ENCODE measurements at places on chromosomes 6 and 20.
A peak's percentile ranks its signal among the peaks of the same experiment; 100 is the strongest.

DNA sequence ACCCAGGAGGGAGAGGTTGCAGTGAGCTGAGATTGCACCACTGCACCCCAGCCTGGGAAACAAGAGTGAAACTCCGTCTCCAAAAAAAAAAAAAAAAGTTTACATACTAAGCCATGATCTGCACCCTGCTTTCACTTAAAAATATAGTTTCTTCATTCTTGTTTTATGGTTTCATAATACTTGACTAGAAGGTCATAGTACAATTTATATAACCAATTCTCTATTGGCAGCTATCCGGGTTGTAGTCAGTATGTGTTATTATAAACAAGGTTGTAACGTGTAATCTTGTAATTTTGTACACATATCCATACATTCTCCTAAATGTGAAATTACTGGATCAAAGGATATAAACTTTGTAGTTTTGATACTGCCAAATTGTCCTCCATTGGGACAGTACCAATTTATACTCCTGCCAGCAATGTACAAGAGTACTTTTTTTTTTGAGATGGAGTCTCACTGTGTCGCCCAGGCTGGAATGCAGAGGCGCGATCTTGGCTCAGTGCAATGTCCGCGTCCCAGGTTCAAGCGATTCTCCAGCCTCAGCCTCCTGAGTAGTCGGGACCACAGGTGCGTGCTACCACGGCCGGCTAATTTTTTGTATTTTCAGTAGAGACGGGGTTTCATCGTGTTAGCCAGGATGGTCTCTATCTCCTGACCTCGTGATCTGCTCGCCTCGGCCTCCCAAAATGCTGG, 144.8 kb downstream of the GJA10 start:
- DNase-seq = no peak

GRCh38 chr6:150967910-150968309, 102.4 kb downstream of the MTHFD1L start:
- DNase-seq = no peak

GRCh38 chr6:47064274-47064673, 22.1 kb upstream of the ADGRF1 start:
- DNase-seq = no peak

GRCh38 chr6:56241124-56241802, 6.1 kb downstream of the COL21A1 start:
- DNase-seq = no peak

DNA sequence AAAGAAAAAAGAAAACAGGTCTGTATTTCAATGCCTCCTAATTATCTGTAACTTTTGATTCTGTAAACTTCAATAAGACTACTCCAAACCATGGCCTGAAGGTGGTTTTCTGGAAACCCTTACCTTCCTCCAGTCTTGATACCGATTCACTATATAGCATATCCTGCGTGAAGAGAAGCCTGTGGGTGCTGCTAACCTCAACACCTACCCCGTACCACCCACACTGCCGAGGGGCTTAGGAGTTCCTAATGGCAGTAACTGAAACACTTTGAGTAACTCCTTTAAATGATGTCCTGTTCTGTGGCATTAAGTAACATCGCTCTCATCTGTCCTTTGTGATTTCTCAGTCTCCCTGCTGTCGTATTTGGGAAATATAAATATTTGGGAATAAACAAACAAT, 104.5 kb upstream of the CARMIL1 start:
- DNase-seq = no peak

- no peak for DNase-seq
Observed at GRCh38 chr6:154329350-154330170, 27.0 kb downstream of the IPCEF1 start.

- DNase-seq = no peak
Observed at GRCh38 chr20:39533858-39534257, 571.7 kb downstream of the DHX35 start.

DNA sequence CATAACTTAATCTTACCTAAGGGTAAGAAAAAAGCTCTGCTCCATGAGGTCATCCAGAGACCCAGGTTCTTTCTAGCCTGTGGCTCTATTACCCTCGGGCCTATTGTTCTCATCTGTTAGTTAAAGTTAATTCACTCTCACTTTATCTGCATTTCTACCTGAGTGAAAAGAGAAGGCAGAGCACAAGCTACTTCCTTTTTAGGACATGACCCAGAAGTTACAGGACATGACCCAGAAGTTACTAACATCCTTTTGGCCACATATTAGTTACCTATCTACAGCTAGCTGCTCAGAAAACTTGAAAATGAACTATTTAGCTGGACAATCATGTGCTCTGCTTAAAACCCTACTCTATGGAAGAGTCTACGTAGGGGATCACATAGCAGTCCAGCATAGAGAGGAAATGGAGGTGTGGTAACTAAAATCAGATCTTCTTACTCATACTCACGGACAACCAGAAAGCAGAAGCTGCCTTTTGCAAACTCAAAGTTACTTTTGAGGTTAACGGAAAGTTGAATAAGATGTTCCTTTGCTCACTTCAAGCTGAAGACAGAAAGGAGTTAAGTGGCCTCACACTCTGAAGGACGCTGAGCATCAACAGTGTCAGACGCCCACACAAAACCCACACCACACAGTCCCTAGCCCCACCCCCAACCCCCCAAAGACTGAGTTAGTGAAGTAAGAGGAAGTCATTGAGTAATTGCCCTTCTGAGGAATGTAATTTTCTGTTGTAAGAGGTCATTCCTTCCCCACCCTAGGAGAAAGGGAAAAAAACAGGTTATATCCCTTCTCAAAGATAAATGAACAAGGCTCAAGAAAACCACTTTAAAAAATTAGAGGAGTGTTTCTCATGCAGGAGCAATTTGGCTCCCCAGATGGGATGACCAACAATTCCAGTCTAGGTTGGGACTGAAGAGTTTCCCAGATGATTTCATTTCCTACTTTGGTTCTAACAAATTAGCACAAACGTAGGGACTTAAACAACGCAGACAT, 45.9 kb upstream of the TAB2 start:
- peak; percentile 50 for DNase-seq

DNA sequence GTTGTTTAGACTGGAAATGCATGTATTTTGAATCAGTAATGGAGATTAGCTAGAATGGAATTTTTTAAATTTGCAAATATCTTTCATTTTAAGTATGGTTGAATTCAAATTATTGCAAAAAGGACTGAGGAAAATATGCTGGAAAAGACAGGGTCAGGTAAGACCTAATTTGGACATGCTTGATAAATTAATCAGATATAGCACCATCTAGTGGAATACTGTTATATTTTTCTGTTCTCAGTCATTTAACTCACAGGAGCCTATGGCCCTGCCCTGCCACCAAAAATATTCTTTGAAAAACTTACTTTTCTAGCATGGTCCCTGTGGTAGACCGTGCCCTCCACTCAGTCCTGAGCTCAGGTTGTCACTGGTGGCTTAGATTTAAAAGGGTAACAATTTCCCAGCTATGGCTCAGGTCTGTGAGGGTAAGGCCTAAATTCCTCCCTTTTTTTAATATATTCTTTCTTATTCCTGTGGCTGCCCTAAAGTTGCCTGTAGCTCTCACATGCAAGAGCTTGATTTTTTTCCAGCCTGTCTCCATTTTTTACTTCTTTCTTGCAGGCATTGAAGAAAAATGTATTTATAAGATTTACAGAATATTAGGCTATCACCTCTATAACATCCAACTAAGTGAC, 25.3 kb upstream of the KIAA1586 start:
- no peak for DNase-seq

GRCh38 chr6:158674342-158675131, 24.7 kb downstream of the SYTL3 start:
- no peak for DNase-seq

DNA sequence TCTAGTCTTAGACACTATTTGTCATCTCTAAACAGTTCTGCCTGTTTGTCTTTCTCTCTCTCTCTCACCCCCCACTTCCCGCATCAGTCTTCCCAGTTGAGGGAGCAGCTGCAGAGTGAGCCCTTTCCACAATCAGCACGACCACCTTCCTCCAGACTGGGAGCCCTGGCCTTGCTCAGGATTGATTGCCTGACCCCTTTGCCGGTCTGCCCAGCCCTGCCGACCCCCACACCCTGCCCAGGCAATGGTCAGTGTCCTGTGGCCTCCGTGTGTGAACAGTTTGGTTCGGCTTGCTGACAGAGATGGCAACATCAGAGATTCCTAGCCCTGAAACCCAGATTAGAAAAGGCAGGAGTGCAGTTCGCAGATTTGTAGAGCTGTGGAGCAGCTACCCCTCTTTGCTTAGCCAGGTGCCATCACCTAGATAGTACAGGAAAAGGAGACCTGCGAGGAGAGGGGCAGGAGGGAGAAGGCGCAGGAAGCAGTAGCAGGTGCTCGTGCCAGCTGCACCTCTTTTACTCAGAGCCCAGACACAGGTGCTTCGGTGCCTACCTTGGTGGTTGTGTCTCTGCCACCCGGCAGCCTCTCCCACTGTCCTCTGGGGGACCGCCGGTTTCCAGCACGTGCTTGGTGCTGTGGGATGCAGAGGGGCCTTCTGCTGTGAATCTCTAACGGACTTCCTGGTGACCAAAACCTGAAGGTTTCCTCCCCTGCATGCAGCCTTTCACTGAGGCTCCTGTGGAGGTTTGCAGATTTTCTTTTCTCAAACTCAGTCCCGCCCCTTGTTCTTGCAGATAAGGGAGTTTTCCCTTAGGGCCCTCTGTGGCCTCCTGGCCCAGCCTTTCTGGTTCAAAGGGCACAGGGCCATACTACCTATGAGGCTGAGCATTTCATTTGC, 92.4 kb downstream of the SCML4 start:
- no peak for DNase-seq

DNA sequence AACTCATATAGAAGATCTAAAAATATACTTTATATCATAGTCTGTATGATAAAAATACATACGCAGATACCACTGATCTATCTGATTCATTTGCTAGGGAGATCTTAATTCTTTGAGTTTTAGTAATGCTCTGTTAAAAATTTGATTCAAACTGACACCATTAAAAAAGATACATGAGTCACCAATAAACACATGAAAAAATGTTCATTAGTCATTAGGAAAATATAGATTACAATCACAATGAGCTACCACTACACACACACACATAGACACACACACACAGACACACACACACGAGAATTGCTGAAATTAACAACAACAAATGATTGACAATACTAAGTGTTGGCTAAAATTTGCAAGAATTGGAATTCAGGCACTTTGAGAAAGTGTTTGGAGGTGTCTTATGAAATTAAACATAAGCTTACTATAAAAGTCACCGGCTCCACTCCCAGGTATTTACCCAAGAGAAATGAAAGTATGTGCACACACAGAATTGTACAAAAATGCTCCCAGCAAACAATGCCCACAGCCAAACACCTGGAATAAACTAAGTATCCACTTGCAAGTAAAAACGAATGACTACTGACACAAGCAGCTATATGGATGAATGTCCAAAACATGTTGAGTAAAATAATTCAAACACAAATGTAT, 117.7 kb upstream of the GGTLC1 start:
- DNase-seq = no peak

GRCh38 chr6:119157506-119157815, 79.0 kb upstream of the FAM184A start:
- DNase-seq = no peak

DNA sequence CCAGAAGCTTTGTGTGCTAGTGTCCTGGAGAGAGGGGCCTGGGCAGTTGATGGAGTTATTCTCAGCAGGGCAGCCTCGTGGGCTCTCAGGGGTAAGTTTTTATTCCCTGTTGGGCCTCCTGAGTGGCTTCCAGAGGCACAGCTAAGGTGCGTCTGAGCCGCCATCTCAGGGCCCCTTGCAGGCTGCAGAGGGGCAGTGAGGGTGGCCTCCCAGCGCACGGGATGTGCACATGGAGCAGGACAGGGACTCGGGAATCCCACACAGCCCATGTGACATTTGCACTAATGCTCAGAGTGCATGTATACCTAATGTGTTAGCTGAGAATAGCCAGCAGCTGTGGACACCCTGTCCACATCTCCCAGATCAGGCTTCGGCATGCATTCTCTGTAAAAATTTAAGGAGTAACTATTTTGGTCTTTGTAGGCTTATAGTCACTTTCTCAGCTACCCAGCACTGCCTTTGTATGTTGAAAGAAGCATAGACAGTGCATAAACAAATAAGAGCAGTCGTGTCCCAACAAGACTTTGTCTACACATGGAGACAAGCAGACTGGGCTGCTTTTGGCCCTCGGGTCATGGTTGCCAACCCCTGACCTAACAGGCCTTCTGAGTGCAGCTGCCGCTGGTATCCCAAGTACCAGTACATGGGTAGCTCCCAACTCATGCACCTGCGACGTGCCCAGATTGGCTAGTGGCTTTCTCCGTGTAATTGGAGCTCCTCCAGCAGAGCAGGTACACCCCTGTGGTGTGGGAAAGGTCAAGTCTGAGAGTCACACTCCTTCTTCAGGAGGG, 18.6 kb upstream of the CST9L start:
- DNase-seq = no peak

- no peak for DNase-seq
Observed at GRCh38 chr6:169426611-169427010, 173.0 kb upstream of the THBS2 start.

GRCh38 chr20:2485080-2485479, 14.5 kb upstream of the SNRPB start:
- DNase-seq = no peak

DNA sequence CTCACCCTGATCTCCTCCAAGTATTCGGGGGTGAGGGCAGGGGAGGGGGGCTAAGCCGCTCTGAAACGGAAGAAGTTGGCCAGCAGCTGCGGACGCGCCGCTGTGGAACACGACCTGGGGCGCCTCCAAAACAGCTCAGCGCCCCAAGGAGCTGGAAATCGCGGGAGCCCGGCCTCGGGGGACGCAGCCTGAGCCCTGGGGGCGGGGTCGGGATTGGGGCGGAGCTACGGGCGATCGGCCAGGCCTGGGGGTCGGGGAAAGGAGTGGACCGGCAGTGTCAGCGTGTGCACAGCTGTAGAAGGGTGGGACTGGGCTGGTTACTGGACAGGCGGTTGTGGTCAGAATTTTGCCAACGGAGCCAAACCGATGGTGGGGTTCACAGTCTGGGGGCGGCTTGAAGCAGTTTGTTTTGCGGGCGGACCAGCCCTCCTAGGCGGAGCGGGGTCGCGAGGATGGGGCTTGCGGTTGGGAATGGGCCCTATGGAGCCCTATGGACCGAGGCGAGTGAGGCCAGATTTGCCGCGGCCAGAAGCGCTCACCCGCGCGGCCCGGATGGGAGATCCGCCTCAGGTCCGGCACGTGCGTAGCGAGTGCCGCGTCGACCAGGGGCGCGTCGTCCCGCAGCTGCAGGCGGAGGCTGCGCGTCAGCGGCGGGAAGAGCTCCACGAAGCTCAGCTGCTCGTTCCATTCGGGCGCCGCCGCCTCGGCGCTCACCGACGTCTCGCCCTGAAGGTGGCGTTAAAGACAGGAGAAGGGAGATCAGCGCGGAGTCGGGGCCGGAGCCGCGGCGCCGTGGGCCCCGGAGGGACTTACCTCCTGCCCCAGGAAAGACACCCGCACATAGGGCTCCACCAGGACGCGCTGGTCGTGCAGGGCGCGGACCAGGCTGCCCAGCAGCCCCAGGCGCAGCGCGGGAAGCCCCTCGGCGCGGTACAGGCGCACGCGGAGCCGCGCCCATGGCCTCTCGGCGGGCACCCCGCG, 14.3 kb upstream of the SPAG4 start:
- DNase-seq = no peak

GRCh38 chr20:37416848-37417616, 71.1 kb downstream of the SRC start:
- DNase-seq = no peak

GRCh38 chr20:50788045-50788991, 6.5 kb upstream of the BCAS4 start:
- DNase-seq = no peak

Data from SIG-M5 (cell line).